ENCODE measurements at places on chromosomes 4 and X.
A peak's percentile ranks its signal among the peaks of the same experiment; 100 is the strongest.

GRCh38 chrX:13485167-13485566 lies 84.2 kb upstream of the EGFL6 start:
- DNase-seq, result no peak

- DNase-seq, result no peak
Measured at GRCh38 chrX:44280116-44280515, 63.4 kb downstream of the EFHC2 start.

DNA sequence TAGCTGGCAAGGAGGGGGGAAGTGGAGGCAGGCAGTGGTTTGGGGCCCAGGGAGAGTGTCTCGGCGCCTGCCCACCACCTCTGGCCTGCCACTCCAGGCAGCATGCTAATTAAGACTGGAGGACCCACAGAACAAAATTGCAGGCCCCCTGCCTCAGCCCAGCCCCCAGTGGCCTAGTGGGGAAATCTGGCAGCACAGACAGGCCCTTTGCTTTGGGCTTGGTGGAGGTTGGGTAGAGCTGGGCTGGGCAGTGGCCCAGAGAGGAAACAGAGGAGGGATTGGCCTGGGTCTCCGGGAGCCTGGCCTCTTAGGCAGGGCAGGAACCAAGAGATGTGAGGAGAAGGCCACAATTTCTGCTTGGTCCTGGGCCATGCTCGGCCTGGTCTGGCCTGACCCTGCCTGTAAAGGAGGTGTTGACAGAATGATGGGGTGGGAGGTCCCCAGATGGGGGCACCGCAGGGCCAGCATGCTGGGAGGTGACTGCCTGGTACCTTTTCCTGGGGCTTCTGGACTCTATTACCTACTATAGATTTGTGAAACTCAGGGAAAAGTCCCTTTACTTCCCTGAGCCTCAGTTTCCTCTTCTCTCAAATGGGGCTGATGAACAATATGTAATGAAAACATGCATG lies 92.4 kb upstream of the PJA1 start:
- DNase-seq, result no peak

GRCh38 chr4:138558886-138559285 lies 316.7 kb upstream of the SLC7A11 start:
- no peak for DNase-seq

DNA sequence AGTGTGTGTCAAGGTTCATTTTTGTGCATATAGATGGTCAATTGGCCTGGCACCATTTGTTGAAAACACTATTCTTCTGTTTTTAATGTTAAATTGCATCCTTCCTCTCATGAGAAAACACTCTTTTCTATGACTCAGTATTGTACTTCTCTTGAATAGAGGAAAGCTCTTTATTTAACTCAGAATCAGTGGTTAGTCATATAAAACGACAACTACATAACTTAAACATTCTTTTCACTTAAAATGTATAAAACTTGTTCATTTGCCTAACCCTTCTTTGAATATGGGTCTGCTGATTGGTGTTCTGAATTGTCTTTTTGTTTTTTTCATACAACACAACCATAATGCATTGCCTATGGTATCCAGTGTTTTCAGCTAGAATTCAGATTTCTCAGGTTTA lies 17.2 kb upstream of the MRPL1 start:
- DNase-seq, result no peak

DNA sequence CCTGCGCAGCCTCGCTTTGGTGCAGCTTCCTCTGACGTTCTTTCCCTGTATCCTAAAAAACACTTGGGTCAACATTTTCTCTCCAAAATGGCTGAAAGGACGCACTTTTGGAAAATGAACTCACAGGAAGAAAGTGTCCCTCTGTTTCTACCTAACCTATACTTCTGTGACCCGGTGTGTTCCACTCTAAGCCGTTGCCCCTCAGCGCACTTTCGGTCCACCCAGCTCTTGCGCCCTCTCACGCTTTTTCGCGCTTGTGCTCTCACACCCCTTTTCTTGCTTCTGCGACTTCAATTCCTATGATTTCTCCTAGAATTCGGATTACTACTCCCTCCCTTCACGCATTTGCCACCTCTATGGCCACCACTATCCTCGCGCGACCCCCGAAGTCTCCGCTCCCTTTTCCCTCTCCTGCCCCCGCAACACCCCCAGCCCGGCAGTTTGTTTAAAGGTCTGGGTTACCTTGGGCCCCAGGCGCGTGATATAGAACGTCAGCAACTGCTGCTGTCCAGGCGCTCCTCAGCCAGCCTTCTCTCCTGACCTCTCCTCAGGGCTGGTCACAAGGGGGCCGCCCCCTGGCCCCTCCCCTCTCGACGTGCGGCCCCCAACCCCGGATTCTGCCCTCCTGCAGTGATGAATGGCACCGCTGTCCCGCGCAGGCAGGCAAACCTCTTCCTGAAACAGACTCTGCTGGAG lies at the start of gene USP51:
Gene USP51, minus strand, starts transcription at position 535 of the 696 bp plus-strand sequence. CDS start 909 bp downstream, outside the sequence.
- DNase-seq, result no peak

DNA sequence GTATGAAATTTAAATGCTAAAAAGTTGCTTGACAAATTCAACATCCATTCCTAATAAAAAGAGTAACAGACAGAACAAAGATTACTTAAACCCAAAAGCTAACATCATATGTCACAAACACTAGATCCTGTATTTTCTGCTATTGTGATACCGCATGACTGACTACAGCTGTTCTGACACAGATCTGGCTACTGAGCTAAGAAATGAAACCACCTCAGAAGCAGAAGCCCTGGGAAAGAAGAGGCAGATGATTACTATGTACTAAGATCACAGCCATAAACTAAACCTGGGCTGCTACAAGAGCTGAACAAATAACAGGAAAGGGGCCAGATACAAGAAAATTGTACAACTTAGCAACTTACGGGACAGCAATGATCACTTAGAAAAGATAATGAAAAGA lies 9.4 kb downstream of the LETM1 start:
- no peak for DNase-seq

DNA sequence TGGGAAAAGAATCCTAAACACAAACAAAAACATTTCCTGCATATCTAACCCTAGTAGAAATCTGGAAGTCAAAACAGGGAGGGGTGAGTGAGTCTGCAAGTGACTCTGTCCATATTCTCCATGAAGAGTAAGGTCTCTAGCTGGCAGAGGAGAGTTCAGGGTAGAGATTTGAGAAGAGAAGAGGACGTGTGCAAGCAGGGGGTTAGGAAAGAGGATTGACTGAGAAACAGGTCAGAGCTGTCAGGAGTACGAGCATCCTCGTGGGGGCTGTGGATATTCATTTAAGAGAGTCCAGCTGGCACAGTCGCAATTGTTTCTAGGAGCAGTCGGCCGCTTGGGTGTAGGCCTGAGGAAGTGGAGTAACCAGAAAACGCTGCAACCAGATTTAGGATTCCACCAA lies 27.9 kb downstream of the PROM1 start:
- DNase-seq, result no peak

DNA sequence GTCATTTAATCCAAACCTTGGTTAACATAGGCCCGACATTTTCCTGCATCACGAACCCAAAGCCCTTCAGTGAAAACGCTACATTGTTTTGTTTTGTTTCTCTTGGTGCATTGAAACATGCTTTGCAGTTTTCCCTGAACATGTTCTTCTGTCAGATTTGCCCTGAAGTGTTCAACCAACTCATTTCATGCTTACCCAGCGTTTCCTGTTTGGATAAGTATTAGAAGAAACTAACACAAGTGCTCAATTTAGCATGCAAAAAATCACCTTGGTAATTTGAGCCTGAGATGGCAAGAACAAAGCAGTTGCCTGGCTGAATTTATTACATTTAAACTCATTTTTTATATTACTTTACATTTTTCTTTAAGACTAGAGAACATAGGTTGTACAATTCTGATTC lies 160.1 kb upstream of the VCX3A start:
- no peak for DNase-seq

DNA sequence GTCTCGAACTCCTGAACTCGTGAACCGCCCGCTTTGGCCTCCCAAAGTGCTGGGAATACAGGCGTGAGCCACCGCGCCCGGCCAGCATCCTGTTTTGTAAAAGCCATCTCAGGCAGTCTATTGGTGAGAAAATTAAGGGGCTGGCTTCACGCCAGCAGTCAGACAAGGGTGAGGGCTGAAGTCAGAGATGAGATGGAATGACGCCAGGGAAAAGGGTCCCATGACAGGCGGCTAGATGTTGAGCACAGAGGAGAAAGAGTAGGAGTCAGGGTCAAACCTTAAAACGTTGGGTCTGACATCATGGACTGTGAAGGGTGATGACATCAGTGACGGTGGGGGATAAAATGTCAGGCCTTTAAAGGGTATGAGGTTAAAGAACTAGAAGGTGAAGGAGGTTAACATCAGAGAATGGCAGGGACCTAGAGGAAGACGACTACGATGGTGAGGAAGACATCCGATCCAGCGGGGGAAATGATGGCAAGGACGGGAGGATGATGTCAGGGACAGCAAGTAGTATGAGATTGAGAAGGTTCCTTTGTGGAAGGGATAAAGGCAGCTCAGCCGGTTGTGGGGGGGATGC lies 504 bp upstream of the RBM3 start:
- peak; percentile 56 for DNase-seq

DNA sequence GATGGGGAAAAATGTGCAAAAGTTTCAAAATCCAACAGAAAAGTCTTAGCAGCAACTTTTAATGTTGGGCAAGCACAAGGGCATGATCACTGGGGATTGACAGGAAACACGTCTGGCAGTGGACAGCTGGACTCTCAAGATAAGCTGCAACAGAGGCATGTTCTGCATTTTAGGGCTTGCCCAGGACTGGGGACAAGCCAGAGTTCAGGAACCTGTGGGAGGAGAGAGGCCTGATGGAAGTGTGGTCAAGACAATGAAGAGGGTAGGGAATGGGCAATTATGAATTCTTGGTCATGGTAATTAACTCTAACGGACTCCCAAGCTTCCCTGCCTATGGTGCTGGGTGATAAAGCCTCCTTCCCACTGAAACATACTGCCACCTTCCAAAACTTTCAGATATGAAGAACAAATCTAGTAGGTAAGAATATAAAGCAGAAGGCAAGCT lies 48.4 kb downstream of the ANXA3 start:
- DNase-seq, result peak; percentile 27

DNA sequence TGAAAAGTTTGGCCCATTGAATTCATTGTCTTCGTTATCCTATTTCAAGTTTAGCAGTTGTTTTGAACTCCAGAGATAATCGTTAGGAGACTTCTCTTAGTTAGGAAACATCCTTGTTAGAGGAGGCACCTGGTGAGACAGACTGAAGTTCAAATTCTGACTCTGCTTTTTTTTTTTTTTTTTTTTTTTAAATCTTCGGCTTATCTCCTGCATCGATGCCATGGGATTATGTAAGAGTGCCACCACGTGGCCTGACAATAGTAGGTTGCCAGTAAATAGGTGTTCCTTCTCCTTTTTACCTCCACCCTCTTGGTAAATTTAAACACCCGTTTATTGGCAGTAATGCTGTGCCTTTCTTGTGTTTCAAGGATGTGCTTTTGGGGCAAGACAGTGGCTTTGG lies 149.3 kb downstream of the SOWAHB start:
- no peak for DNase-seq

DNA sequence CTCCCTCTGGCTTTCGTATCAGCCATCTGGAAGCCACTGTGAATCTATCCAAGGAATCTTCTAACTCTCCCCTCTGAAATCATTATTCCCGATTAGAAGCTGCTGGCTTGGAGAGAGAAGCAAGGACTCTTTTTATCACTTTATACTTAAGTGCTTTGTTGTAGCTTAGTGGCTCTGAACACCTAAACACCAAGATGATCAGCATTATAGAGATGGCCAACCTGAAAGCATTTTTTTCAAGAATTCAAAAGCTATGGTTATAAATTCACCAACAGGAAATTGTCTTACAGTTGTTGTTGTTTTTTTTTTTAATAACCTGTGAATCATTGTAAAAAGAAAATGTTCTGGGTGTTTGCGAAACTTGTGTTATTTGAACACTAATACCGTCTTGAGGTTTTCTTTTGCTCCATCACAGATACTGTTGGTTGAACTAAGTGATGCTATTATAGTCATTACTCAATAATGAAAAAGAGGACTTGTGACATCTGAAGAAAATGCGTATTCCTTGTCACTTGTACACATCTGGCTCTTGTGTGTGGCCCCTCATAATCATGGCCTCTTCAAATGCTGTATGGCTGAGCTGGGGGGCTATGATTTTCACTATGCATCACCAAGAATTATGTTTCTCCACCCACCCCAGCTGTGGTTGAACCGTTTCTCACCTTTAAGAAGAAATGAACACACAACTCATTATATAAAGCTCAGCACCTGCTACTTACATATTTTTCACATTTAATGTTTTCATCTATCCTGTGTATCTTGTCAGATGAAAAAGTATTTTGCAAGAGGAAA lies 11.8 kb upstream of the SMIM43 start:
- DNase-seq, result no peak

GRCh38 chrX:153456161-153456560 lies 10.3 kb upstream of the TREX2 start:
- DNase-seq, result no peak

DNA sequence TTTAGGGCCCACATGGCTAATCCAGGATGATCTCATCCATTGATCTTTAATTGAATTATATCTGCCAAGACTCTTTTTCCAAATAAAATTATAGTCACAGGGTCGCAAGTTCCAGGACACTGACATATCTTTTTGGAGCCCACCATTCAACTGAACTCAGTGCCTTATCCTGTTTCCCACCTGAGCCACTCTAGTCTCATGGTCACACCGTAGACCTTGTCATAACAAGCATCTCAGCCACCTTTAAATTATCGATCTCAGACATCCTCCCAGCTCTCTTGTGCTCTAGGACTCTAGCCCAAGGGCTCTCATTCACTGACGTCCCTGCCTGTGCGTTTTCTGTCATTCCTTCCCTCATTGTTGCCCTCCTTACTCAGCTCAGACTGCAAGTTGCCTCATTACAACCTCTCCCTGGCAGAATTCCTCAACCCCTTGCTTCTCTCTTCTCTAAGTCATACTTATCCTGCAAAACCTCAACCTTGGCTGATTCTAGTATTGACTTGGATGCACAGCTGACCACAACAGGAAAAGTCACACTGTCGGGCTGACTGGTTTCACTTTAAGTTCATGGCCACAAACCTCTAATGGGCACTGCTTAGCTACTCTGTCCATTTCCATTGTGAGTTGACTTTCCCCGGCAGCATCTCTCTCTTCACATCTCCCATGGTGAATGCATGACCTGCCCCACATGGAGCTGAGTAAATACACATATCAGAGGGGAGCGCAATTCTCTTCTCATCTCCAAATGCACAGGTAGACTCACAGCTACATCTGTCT lies 91.0 kb upstream of the TRIM2 start:
- no peak for DNase-seq

DNA sequence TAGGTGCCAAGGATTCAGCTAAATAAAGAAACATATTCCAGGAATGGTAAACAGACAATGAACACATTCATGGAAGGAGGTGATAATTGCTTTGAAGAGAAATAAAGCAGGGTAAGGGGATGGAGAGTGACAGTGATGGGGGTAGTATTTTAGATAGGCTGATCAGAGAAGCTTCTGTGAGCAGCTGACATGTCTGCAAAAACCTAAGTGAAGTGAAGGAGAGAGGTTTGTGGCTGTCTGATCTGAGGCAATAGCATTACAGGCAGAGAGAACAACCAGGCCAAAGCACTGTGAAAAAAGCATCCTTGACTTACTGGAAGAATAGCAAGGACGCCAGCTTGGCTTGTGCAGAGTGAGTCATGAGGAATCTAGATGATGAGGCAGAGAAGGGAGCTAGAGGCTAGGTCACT lies 271.9 kb upstream of the GATB start:
- DNase-seq, result no peak

- DNase-seq, result no peak
Measured at GRCh38 chrX:7372825-7373525, 225.0 kb upstream of the PUDP start.

- DNase-seq, result no peak
Measured at GRCh38 chrX:44422631-44423030, 79.2 kb upstream of the EFHC2 start.

Measured in glomerular endothelial cell (primary cell).